Inflammatory macrophage (primary cell): ENCODE measurements at places on chromosomes 12 and 14.
A peak's percentile ranks its signal among the peaks of the same experiment; 100 is the strongest.

- no peak for DNase-seq
These were observed 341.6 kb upstream of the FKBP4 start for GRCh38 chr12:2453076-2453760.

GRCh38 chr14:72416892-72417291 is 477.0 kb downstream of the DPF3 start:
- no peak for DNase-seq

DNA sequence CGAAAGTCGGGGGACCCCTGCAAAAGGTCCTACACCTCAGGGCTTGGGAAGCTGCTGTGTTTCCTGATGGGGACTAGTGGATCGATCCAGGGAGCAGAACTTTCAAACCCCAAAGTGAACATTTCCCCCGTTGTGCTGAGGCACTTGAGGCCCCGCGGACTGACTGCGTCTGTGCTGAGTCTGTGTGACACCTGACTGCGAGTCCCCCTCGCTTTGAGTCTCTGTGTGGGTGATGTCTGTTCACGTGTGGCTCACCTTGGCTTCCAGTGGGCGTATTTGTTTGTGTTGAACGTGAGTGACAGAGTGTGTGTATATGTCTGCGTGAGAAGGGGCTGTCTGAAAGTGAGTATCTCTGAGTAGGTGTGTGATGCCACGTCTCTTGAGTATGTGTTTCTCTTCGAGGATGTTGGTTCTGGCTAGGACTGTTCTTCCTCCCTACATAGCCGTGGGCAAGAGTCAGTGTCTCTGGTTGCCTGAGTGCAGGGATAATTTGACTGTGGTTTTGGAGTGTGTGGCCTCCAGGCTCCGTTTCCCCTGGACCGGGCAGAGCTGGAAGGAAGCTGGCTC is 1.3 kb downstream of the TEAD4 start:
- DNase-seq, result no peak

DNA sequence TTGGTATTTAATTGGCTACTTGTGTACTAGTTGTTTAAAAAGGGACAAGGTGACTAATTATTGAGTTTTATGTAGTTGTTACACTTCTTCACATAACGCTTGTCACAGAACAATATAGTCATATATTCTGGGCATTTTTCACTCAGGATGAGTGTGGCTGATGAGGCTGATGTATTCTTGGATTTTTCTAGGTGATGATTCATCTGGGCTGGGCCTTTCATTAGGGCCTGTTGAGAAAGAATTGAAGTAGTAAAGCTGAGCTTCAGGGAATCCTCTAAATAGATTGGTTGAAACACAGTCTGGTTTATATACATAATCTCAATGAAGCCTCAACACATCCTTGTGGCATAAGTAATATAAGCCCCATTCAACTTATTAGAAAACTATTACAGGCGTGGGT is 445.7 kb downstream of the DAD1 start:
- no peak for DNase-seq

DNA sequence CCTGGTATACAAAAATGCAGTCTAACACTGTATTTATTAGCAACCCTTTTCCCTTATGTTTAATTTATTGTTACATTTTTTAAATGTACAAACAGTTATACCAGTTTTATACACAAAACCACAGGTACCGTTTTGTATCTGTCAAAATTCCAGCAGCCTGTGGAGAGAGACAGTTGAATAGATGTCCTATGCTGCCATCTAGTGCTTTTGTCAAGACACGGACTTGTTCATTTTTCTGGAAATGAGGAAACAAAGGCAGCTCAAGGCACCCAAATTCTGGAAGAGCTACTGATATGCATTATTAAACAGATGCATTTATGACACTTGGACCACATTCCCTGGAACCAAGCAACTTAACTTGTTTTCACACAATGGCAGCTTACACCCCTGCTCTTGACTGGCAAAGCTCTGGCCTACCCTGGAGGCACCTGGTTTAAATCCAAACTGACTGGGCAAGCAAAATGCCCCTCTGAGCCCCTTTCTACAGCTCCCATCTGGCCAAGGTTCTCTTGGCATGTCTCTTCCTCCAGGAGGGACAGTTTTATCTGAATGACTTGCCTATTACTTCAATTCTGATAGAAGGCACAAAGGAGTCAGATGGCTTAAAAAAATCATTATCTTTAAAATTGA is 286.9 kb upstream of the PRKD1 start:
- DNase-seq, result peak; percentile 48

- DNase-seq, result no peak
These were observed 86.8 kb upstream of the TMEM132C start for GRCh38 chr12:128180166-128180565.

DNA sequence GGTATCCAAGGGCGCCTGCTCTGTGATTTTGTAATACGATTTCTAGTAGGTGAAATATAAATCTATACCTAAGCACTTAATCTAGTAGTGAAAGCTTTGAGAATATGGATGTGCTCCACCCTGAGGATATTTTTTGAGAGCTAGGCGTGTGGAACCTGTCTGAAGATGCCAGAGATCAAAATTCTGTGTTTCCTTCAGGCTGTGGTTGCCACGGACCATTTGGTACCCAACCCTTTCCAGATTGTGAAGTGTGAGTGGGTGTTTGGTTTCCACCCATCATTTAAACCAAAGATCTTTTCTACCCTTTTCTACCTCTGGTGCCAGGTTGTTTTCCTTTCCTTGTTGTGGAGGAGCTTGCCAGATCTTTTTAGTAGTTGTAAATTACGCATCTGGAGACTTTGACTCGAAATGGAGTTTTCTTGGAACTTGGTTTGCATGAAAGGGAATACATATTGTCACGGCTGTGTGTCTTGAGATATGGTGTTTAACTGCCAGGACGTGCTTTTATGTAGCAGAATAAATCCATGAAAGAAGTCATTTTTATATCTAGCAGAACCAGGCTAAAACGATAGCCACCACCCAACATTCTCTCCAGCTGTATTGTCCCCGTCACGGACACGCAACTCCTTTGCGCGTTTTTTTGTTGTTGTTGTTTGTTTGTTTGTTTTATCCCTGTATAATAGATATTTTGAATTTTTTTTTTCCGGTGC is 2.2 kb downstream of the LRFN5 start:
- no peak for DNase-seq

- peak; percentile 8 for DNase-seq
These were observed 65.4 kb downstream of the C14orf132 start for GRCh38 chr14:96104469-96105057.

GRCh38 chr12:69442894-69443293 is 27.3 kb upstream of the FRS2 start:
- DNase-seq, result no peak

GRCh38 chr12:28145216-28145615 is 45.0 kb upstream of the CCDC91 start:
- DNase-seq, result no peak

DNA sequence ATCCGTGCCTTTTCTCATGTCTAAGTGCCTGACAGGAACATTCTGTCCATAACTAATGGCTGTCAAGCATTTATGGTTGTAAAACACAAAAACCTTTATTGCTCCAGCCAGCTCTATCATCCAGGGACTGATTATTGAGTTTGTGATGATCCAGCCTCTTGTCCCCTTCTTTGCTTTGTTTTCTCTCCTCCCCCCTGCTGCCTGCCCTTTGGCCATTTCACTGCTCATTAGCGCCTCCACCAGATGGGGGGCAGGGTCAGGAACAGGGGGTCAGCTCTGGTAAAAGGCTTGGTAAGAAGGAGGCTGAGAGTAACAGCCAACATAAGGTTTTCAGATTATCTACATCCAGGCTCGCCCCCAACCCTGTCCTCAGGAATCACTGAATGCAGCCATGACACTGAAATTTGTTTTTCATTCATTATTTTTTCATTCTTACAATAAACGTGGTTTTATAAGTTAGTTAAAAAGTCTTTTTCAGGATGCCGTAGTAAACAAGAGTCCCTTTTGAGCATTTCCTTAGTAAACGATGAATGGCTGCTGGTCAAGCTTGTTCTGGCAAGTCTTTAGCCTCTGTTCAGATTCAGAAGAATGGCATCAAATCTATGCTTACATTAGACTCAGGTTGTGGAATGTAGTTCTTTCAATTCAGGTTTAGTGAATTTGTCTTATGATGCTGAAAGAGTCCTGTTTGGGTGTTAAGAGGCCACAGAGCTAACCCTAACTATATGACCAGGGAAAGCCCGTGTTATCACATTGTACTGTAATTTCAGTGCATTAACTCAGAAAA is 21.7 kb downstream of the HMGA2 start:
- DNase-seq, result no peak

GRCh38 chr12:115657081-115658013 is 620.1 kb downstream of the MED13L start:
- no peak for DNase-seq

DNA sequence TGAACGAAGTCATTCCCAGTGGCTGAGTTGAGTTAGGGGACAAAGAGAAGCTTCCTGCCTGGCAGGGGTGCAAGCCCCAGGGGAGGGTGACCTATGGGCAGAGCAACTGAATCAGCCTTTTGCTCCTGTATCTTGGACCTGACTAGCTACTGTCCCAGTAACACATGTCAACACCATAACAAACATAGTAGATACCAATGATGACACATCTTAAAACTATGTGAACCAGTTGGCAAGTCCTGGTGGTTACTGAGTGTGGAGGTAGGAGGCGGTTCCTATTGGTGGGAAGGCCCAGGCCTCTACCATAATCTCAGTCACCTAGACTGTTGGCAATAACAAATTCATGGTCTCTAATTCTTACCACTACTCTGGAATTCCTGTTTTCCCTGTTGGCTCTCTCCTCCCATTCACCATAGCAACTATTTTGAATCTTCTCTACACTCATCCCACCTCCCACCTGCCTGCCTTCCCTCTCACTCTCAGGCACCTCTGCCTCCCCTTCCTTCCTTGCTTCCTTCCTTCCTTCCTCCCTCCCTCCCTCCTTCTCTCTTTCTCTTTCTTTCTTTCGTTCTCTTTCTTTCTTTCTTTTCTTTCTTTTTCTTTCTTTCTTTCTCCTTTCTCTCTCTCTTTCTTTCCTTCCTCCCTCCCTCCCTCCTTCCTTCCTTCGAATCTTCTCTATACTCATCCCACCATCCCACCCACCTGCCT is 8.1 kb upstream of the P2RX7 start:
- no peak for DNase-seq

DNA sequence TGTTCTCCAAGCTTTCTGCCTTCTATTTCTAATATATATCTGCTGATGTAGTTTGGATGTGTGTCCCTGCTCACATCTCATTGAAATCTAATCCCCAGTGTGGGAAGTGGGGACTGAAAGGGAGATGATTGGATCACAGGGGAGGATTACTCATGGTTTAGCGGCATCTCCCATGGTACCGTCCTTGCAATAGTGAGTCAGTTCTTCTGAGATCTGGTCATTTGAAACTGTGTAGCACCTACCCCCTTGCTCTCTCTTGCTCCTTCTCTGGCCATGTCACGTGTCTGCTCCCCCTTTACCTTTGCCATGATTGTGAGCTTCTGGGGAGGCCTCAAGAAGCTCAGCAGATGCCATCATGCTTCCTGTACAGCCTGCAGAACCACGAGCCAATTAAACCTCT is 26.2 kb upstream of the ALX1 start:
- DNase-seq, result no peak

DNA sequence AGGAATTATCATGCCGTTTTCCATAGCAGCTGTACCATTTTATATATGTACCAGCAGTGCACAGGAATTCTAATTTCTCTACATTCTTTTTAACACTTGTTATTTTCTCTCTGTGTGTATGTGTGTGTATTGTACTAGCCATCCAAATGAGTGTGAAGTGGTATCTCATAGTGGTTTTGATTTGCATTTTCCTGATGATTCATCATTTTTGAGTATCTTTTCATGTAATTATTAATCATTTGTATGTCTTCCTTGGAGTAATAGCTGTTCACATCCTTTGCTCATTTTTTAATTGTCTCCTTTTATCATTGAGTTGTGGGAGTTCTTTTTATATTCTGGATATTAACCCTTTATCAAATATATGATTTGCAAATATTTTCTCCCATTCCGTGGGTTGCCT is 95.6 kb upstream of the MANSC4 start:
- no peak for DNase-seq

- no peak for DNase-seq
These were observed 5.2 kb downstream of the ENO2 start for GRCh38 chr12:6919588-6919987.

- DNase-seq, result no peak
These were observed 8.0 kb downstream of the RAN start for GRCh38 chr12:130879781-130880389.

DNA sequence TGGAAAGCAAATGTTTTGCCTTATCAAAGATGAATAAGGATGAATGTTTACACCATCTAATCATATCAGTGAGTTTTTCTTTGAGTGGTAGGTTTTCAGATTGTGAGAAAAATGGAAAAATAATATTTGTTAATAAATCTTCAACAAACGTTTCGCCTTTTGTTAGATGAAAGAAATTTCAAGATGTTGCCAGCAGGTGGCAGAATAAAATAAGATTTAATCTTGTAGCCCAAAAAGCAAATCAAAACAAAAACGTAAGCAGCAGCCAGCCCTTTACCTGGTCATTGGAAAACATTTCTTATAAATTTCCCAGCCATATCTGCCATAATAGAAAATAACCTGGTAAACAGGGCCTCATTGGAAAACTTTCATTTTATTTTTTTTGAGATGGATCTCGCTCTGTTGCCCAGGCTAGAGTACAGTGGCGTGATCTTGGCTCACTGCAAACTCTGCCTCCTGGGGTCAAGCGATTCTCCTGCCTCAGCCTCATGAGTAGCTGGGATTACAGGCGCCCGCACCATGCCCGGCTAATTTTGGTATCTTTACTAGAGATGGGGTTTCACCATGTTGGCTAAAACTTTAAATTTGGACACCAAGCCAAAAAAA is 15.4 kb upstream of the TMEM120B start:
- DNase-seq, result peak; percentile 68

GRCh38 chr12:78315028-78315427 is 484.3 kb downstream of the NAV3 start:
- no peak for DNase-seq

DNA sequence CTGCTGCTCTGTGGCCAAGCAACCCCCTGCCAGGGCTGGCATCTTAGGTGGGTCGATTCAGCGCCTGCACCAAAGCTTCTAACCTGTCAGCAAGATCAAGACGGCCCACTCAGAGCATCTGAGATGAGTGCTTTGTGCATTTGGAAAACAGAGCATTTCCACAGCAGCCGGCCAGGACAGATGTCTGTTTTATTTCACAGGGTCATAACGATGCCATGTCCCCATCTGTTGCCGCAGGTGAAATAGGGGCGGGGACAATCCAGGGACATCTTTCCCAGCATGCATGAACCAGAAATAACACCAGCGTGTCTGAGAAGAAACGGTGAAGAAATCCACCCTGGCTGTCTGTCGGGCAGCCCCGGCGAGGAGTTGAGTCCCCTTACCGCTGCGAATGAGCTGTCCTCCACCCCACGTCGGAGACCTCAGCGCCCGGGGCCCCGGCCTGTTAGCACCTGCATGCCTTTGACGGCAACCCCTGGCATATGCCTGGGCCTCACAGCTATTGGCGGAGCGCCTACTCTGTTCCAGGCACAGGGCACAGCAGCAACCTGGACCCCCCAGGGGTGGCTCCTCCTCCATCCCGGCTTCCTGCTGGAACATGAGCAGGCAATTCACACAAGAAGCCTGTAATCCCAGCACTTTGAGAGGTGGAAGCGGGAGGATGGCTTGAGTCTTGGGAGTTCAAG is 30.6 kb upstream of the ULK1 start:
- no peak for DNase-seq
